Amygdala (tissue), 56 donors: ENCODE measurements at places on chromosomes 12 and 14.

- DNase-seq = no peak
Measured at GRCh38 chr14:68734231-68734732, 58.6 kb downstream of the ZFP36L1 start.

GRCh38 chr14:91252871-91253794 lies 8.6 kb upstream of the GPR68 start:
- no peak for DNase-seq

GRCh38 chr12:30729547-30729946 lies 25.2 kb downstream of the CAPRIN2 start:
- no peak for DNase-seq

DNA sequence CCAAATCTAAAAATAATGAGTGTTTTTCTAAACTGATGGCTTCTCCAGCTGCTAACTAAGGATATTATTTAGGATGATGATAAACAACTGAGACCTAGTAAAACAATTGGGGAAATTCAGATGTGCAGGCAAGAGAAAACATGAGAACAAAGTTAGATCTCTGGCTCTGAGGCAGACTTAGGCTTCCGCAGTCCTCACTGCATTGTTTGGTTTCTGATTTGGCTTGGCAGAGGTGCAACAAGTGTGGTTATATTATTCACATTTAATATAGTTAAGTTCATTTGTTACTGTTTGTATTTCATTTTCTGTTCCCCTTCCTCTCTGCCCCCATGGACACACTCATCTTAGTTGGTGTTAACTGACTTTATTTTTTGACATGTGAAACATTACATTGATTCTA lies 30.2 kb upstream of the NR1H4 start:
- DNase-seq = no peak

DNA sequence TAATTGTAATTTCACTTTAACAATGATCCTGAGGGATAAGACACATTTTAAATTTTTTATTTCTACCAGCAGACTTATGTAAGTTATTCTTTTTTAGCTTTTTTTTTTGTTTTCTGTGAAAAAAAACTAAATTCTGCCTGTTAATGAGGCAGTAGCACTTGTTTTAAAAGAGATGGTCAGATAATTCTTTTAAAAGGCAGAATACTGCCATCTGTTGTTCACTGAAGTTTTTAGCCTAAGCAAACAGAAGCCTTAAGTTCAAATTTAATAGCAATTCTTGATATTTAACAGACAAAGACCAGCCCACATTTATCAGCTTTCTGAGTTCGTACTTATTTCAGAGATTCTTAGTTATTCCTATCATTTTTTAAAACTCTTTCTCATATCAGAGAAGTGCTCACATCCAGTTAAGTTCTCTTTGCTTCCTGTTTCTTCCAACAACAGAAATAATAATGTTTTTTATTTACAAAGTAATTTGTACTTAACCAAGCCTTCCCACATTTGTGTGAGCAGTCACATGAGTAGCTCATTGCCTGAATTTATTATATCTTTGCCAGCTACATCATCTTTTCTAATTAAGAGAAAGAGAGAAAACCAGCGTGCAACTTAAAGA lies 93.4 kb upstream of the SLCO1C1 start:
- no peak for DNase-seq

- no peak for DNase-seq
Measured at GRCh38 chr12:101685092-101685491, 12.3 kb upstream of the CHPT1 start.

DNA sequence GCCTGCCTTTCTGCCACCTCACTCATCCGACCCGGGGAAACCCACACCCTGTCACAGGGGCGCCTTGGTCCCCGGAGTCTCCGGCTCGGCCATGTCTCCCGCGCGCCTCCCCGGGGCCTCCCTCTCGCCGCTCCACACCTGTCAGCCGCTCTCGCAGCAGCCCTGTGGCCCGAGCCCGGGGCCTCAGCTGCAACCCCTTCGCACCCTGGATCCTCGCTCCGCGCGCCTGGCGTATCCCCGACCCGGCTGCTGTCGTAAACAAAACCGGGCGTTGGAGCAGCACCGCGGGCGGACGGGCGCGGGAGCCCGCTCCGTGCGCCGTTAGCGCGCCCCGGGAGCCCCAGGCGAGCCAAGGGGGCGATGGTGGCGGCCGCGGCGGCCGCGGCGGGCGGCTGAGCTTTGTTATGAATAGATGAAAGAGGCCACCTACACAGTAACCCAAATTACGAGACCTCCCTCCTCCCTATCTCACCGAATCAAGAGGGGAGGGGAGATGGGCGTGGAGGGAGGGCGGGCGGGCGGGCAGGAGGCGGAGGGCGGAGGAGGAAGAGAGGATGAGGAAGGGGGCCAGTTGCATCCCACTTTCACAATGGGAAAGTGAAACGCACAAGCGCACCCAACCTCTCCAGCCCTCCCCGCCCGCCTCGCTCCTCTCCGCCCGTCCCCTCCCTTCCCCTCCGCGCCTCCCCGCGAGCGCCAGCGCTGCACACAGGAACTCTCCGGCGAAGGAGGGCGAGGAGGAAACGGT lies at the start of gene PLXNC1:
Gene PLXNC1 (plus strand): TSS at position 587 of the 748 bp plus-strand sequence. CDS start 395 bp downstream, outside the sequence.
- DNase-seq = no peak

DNA sequence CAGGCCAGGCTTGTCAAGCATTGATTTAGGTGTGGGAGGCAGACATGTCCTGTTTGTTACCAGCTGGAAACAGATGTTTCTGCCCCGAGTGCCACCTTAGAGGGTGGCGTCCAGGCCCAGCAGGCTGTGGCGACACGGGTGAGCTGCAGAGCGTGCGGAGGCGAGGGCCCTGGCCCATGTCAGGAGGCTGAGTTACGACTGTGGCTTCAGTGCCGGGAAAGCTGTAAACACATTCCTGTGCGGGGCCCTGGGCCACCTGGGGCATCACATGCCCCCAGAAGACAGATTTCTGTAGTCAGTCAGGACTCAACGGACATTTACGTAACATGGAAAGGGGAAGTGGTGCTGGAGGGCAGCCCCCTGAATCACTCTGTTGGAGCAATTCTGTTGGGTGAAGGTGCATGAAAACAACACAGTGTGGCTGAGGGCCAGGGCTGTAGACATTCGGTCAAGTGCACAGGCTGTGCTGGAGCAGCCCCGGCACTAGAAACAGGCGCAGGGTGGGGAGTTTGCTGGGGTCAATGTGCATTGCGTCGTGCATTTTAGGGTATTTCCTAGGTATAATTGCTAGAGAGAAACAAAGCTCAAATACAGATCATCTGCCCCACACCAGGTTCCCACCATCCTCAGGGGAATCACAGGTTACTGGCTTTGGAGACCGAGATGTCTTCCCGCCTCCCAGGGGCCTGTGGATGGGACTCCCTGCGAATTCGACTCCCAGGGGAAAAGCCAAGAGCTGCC lies 291.8 kb downstream of the TMEM121 start:
- DNase-seq = no peak

GRCh38 chr12:39341179-39341578 lies 101.7 kb downstream of the KIF21A start:
- no peak for DNase-seq

DNA sequence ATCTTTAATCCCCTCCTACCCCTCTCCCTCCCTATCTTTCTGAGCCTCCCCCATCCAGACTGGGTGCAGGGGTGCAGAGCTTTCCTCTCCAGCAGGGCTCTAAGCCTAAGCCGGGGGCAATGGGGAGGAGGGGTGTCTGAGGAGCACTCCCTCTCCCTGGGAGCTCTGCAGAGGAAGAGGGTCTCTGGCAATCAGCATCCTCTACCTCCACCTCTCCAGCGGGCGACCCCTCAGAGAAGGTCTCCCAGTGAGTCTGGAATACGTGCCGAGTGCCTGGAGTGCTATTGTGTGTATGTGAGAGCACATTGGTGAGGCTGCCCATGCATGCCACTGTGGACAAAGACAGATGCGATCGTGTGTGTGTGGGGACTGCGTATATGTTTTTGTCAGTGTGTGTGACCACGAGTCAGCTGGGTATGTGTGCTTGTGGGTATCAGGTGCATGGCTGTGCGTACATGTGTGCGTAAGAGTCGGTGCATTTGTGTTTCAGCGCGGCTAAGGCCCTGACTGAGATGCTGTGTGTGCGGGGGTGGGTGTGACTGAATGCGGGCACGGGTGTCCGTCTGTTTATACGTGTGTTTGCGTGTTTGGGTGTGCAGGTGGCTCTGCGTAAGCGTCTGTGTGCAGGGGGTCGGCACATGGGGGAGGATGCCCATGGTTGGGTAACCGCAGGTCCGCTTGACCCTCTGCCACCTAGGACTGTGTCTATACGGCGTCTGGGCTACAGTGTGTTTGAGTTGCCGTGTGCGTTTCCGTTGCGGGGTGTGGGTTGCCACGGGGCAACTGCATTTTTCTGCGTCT lies 905 bp upstream of the DLK1 start:
- DNase-seq = no peak

DNA sequence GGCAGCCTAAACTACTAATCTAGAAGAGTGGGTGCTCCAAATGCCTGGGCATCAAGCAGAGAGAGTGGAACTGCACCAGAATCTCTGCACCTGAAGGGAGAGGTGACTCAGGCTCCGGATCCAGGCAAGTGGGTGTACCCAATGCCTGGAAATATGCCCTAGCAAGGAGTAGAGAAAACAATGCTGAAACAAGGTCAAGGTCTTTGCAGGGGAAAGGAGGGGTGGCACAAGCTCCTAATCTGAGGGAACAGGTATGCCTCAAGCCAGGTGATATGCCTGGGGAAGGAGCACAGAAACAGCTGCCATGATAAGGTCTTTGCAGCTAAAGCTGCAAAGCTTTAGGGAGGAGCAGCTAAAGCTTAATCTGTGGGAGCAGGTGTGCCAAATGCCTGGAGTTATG lies 136.0 kb upstream of the KITLG start:
- no peak for DNase-seq

DNA sequence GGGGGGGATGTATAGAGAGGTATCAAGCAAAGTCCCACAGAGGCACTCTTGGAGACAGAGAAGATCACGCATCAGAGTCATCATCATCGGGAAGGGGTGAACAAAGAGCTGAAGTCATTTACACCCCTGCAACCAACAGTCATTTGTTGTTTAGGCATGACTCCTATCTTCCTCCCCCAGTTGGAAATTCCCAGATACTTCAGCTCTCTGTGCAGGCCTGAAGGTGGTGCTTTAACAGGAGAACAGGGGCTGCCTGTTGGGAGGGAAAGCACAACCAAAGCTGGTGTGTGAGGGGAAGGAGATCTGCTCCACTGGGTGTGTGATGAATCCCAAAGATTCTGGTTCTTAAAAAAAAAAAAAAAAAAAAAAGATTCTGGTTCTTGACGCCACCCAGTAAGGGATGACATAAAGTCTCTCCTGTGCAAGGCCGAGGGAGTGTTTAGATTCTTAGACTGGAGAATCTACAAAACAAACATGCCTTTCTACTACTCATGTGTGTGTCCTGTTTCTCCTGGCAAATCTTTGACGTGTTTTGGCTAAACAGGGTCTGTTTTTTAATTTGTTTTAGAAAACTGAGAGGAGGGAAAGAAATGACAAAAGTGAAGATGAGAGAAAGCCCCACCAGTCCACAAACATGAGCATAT lies 121.0 kb upstream of the ARHGAP5 start:
- no peak for DNase-seq

GRCh38 chr12:76018111-76018510 lies 13.5 kb downstream of the PHLDA1 start:
- DNase-seq = no peak

DNA sequence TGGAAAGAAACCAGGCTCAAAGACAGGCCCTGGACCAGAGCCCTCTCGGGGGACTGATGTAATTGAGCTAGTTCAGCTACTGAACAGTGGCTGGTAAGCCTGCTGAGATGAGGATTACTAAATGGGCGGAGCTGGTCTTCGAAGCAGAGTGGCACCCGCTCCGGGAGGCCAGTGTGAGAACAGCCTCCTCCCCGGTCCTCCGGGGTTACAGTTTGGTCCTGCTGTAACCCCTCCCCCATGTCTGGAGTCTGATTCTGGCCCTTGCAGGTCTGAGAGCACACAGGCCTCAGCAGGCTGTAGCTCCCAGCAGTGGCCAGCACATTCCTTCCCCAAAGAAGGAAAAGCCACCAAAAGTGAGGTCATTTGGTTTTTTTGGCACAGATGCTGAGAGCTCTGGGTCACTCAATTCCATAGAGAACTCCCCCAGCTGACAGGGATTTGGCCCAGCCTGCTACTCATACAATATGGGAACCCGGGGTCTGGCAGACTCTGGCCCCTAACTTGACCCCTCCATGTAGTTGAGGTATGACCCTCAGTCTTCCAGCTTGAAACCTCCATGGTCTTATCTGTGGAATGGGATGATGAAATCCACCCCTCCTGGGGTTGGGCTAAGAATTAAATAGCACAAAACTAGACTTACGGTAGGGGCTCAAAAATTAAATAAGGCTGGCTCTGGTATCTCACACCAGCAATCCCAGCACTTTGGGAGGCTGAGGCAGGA lies 39.0 kb downstream of the ACTN1 start:
- no peak for DNase-seq

- DNase-seq = no peak
Measured at GRCh38 chr12:25645427-25645826, 92.3 kb upstream of the LMNTD1 start.

DNA sequence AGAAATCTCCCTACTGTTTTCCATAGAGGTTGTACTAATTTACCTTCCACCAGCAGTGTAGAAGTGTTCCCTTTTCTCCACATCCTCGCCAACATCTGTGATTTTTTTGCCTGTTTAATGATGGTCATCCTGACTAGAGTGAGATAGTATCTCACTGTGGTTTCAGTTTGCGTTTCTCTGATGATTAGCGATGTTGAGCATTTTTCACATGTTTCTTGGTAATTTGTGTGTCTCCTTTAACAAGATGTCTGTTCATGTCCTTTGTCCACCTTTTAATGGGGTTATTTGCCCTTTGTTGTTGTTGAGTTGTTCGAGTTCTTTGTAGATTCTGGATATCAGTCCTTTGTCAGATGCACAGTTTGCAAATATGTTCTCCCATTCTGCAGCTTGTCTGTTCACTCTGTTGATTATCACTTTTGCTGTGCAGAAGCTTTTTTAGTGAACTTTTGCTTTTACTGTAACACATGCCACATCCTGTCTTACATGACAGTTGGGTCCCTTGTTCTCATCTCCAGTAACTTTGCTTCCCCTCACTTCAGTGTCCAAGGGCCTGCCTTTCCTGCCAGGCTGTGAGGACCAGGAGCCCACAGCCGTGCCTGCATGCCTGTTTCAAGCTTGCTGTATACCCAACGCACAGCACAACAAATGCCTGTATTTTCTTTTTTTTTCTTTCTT lies 64.9 kb downstream of the SPRING1 start:
- no peak for DNase-seq

DNA sequence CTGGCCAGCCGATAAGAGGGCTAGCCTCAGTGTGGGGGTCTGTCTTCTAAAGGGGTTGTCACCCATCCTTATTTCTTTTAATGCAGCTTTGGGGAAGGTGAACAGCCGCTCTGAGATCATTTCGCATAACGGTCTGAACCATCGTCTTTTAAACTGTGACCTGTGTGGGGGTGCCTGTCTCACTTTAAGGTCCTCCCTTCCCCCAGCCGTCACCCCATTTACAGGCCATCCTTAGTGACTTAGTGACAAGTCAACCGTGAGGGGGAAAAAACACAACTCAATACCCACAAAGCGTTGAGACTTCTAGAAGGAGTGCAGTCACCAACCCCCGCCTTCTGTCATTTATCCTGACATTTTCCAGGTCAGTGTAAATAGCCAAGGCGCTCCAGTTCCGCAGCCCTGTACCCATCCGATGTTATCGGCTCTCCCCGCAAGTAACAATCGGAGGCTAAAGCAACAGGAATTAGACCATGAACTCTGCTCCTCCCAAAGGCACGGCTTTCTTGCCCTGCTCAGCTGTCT lies 505 bp upstream of the DENND5B start:
- no peak for DNase-seq
